Dorsolateral prefrontal cortex (tissue), 122 donors: ENCODE measurements at places on chromosomes 4 and X.

- DNase-seq, result no peak
These were observed 8.0 kb upstream of the KCNE5 start for GRCh38 chrX:109632906-109633504.

GRCh38 chr4:52572936-52573485, 86.1 kb downstream of the USP46 start:
- no peak for DNase-seq

DNA sequence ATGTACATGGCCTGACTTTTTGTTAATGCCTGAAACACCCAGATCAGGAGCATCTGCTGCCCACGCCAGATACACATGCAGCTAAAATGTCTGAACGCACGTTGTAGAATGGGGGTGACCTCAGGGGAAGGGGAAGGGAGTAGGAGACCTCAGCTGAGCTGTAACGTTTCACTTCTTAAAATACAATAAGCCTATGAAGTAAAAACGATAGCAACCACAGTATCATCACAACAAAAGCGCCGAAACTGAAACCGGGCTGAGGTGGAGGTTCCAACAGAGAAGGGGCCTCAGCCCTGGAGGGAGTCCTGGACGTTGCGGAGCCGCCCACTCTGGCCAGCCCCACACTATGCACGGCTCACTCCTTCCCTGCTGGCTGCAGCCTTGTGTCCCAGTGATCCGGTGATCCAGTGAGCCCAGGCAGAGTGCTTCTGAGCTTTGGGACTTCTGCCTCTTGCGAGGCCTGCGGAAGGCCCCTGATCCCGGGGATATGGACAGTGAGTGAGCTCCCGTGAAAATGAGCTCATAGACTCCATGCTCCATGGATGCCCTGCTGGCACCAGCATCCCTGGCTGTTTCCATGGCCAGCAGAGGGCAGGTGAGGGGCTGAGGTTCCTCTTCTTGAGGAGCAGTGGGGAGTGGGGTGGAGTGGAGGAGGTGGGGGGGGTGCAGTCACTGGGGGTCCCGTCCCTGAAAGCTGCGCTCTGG, 52.0 kb downstream of the HMX1 start:
- DNase-seq, result peak; percentile 18

GRCh38 chrX:40936827-40937226, 148.4 kb upstream of the USP9X start:
- no peak for DNase-seq

DNA sequence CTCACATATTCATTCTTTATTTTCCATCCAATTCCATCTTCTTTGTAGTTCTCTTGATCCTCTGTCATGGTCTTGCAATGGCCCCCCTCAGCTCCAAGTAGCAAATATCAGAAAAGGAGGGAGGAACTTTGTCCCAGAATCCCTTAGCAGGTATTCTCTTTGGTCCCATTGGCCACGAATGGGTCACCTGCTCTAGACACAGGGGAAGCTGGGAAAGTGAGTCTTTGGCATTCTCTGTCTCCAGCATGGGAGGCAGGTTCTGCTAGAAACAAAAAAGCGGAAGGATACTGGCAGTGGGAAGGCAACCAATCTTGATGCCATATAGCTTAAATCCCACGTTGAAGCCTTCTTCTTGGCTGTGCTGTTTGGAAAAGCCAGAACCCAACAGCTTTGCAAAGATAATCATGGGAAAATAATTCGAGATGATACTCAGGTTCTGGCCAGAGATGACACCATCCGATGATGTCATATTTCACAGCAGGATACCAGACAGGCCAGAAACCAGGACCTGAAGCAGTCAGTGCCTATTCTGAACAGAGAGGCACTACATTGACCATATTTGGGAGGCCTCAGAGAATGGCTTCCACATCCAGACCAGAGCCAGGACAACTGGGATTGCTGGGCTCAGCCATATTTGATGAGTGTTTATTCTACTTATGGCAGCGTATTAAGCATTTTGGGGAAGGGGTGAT, 110.4 kb upstream of the ATXN3L start:
- DNase-seq, result no peak

DNA sequence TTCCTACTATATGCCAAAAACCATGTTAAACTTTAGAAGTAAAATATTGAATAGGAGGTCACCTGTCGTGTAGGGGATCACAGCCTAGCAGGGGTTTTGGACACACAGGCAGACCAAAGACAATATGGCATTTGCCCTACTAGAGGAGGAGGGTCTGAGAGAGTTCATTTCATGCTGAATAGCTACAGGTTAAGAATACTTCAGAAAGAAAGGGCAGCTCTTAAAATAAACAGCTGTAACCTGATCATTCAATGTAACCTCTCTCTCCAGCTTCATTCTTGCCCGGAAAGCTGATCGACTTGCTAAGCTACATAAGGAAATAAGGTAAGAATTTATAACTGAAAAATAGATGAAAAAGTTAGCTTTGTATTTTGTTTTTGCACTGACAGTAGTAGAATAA, 79.9 kb downstream of the MAOA start:
- DNase-seq, result no peak

GRCh38 chrX:107025545-107025944, 25.5 kb upstream of the MORC4 start:
- DNase-seq, result no peak

GRCh38 chr4:139227729-139228404, 50.8 kb upstream of the ELF2 start:
- no peak for DNase-seq

DNA sequence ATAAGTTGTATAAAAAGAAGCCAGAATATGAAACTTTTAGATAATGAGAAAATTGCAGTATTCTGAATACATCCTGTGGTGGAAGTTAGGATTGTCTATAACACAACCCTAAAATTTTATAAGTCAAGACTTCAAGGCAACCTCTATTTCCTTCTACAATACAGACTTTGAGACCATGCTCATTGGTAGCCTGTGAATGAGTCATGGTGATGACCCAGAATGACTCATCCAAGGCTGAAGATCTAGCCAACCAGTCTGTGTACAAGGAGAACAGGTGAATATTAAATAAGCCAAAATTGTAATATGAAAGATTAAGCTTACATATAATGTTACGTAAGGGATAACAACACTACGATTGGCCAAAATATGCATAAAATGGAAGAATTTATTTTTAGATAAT, 475.9 kb upstream of the GALNT7 start:
- no peak for DNase-seq

GRCh38 chr4:128291096-128291495, 3.5 kb upstream of the PGRMC2 start:
- no peak for DNase-seq

DNA sequence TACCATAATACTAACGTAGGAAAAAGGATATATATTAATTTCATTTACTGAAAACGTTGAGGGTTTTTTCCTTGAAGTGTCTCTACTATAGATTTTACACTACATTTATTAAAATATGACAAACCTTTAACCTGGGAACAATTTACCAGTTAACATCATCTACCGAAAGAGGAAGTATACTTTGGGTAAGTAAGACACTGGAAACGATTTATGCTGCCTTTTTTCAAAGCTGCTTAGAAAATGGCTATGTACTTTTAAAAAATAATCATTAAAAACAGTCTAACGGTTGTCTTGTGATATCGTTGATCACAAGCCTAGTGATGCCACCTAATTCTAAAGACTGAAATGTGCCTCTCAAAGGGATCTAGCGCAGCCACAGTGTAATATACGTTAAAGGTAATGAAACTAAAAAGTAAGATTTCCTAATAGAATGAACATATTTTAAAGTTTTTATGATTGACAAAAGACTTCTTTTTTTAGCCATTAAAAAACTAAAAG, 50.4 kb downstream of the STX18 start:
- DNase-seq, result no peak

DNA sequence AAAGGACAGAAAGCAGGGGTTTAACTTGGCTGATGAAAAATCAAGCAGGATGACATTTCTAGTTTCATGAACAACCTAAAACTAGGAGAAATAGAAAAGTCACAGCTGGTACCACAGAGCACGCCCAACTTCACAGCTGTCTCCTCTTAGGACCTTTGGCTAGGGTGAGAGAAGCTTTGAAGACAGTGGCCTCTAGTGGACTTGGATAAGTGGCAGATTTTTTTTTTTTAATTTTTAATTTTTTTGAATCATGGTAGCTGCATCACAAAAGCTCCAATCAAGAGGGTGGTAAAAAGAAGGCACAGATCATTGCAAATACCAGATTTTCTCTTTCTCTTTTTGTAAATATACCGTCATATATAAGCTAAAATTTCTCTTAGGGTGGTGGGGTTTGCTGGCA, 20.2 kb upstream of the MAP3K15 start:
- no peak for DNase-seq

GRCh38 chrX:107506596-107507031, 57.2 kb downstream of the FRMPD3 start:
- no peak for DNase-seq

- no peak for DNase-seq
These were observed 36.3 kb downstream of the HTT-AS start for GRCh38 chr4:3037957-3038461.

- DNase-seq, result no peak
These were observed 7.2 kb downstream of the GTPBP6 start for GRCh38 chrX:311156-312129.

- no peak for DNase-seq
These were observed 483.8 kb downstream of the AFF2 start for GRCh38 chrX:148984238-148984637.

- DNase-seq, result no peak
These were observed 95.3 kb downstream of the HMX1 start for GRCh38 chr4:8776366-8776765.

DNA sequence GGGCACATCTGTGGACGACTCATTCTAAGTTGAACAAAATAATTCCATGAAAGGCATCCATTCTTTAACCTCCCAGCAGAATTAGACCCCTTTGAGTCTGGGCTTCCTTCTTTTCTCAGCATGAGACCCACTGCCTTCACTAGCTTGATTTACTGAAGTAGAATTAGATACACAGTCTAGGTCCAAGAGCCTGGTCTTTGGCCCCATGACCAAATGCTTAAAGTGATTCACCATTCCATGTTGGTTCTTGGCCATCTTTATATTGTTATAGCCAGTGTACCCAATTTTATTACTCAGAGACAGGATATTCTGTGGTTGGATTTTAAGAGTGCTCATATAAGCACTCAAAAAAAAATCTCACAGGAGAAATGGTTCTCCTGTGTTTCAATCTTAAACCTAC, 155.3 kb upstream of the GPC4 start:
- DNase-seq, result no peak
